LNCaP clone FGC (cell line): ENCODE measurements at places on chromosomes 16 and 17.

- no peak for DNase-seq
Observed at GRCh38 chr16:22318690-22319358, 21.6 kb downstream of the POLR3E start.

DNA sequence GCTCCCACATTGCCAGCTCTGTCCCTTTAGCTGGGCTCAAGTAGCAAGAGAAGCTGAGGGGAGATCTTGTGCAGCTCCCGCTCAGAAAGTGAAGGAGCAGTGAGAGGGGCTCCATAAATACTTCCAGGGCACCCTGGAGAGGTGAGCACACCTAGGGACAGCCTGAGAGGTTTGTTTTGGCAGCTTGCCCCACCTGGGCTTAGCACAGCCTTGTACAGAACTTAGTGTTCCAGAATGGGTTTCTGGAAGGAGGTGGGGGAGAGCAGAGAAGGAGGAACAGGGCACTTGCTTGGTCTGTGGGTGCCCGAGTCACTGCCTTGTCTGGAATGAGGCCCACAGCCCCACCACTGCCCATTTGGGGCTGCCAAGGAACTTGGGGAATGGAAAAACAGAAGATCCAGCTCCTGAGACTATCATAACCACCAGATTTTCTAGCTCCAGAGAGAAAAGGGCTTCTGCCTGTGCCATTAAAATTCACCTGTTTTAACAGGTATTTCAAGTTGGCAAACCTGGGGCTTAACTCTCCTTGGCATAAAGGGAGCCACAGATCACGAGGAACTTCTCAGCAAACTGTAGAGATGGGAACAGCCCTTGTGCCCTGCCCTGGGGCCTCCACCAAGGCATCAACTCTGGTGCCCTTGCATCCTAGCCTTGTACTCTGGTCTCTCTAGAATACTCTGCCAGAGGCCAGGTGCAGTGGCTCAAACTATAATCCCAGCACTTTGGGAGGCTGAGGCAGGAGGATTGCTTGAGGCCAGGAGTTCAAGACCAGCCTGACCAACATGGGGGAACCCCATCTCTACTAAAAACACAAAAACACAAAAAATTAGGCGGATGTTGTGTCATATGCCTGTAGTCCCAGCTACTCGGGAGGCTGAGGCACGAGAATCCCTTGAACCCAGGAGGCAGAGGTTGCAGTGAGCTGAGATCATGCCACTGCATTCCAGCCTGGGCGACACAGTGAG lies 1.9 kb downstream of the PRR15L start:
- DNase-seq = peak; percentile 92

- no peak for DNase-seq
Observed at GRCh38 chr17:14165616-14166015, 71.0 kb downstream of the CDRT15 start.

GRCh38 chr16:5928476-5929065 lies 831.0 kb upstream of the EEF2KMT start:
- DNase-seq = no peak

GRCh38 chr17:49496183-49496866 lies 1.2 kb downstream of the NGFR start:
- no peak for DNase-seq

GRCh38 chr16:54120846-54121480 lies 165.6 kb downstream of the IRX3 start:
- no peak for DNase-seq

- no peak for DNase-seq
Observed at GRCh38 chr16:81621496-81621895, 157.6 kb upstream of the PLCG2 start.

GRCh38 chr17:72567774-72568173 lies 447.0 kb downstream of the SOX9 start:
- no peak for DNase-seq

DNA sequence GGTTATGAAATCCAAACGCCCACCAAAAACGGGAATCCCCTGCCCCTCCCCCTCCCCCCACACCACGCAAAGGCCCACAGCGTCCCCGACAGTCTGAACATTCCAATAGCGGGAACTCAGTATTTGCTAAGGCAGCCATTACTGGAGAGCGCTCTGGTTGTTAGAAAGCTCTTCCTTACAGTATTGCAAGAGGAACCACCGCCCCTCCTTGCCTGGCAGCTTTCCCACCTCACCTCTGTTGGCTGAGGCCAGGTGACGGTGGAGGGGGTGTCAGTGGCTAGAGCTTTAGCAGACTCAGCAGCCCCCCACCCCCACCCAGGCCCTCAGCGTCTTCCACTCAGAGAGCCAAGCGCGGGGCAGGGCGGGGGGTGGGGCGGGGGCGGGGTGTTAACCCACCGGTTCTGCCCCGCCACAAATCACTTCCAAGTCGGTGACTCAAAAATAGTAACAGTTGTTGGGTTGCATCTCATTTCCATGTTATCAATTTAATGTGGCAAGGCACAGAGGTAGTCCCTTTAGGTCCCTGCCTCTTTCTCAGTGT lies 2.2 kb upstream of the PLEKHH3 start:
- DNase-seq = no peak

DNA sequence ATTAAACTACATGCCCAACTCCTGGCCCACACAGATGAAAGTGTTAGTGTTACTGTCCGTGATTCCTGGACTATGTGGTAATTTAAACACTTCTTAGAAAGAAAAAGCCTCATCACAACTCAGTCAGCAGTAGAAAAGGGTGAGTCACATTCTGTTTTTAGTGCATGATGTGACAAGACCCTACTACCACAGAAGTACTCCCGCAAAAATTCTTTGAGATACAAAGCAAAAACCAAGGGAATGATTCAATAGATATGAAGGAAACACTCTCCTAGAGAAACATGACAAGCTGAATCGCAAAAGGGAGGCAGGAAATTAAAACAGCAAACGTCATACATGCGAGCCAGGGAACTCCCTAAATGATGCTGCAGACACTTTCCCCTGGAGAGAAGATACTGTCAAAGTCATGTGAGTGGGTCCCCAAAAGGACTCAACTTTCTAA lies 14.4 kb downstream of the SNN start:
- DNase-seq = no peak

DNA sequence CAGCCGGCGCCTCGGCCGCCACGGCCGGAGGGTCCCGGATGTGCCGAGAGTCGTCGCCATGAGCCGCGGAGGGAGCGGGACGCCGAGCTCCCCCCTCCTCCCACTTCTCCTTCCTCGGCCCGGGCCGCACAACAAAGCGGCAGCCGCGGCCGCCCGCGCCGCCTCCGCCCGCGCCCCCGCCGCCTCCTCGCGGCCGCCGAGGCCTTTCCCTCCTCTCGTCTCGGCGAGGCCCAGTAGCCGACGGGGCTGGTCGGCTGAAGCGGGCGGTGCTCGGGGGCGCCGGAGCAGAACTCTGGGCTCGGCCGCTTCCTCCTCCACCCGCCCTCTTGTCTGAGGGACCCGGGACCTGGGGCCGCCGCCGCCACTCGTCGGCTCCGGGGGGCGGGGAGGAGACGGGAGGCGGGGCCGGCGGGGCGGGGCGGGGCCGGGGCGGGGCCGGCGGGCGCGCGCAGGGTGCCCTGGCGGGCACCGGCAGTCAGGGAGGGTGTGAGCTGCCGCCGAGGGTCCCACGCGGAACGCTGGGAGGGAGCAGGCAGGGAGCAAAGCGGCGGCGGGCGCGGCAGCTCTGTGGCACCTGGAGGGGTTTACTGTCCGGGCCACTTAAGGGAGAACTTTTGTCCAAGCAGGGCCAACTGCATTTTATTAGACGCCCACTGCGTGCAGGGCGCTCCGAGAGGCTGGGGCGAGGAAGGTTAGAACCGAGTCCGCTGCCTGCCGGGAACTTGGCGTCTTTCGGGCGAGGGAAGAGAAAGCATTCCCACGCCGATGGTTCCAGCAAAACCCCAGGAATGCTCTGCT lies at the start of gene SMURF2:
SMURF2 (minus strand) TSS at position 332 of the 798 bp plus-strand sequence. CDS start 427 bp downstream, outside the sequence.
- DNase-seq = no peak

GRCh38 chr17:17061516-17061915 lies 19.3 kb downstream of the MPRIP start:
- DNase-seq = no peak

DNA sequence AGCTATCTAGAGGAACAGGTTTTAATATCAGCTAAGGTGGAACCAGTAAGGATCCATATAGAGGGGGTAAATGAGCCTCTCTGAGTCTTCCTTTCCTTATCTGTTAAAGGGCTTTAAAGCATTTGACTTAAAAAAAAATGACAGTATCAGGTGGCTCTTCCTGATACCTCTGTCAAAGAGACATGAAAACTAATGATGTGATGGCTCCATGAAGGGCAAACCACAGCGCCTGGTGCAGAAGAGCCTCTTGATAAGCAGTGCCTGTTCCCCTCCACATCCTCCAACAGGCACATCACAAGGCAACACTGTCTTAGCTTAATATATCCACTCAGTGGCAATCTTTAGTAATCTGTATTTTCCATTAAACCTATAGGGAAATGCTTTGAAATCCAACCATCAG lies 68.9 kb downstream of the USP31 start:
- DNase-seq = no peak

GRCh38 chr16:9206156-9206555 lies 114.7 kb downstream of the HAPSTR1 start:
- no peak for DNase-seq

- DNase-seq = no peak
Observed at GRCh38 chr16:85087899-85088569, 24.2 kb downstream of the CIBAR2 start.

- DNase-seq = no peak
Observed at GRCh38 chr17:58993311-58993710, 113.4 kb downstream of the TRIM37 start.

- DNase-seq = no peak
Observed at GRCh38 chr16:24844101-24845030, 1.4 kb upstream of the SLC5A11 start.

- no peak for DNase-seq
Observed at GRCh38 chr17:77657839-77658238, 300.7 kb upstream of the TNRC6C start.

GRCh38 chr16:58045096-58045495 lies 19.5 kb downstream of the MMP15 start:
- no peak for DNase-seq

GRCh38 chr17:80284631-80285030 lies 24.0 kb downstream of the RNF213 start:
- DNase-seq = no peak
